ENCODE measurements at places on chromosomes 5 and 9. TPM values are rescaled to one million over a fixed set of nuclear protein-coding genes. Genes with fewer than 3 reads are reported as not detected.

ANP32B gene
- total RNA-seq, result 21.9 TPM

CBY3 gene
- not detected for total RNA-seq

AFAP1L1 gene
- 11.8 TPM for total RNA-seq

FYB1 gene
- not detected for total RNA-seq

WDR38 gene
- not detected for total RNA-seq

ARID3C gene
- not detected for total RNA-seq

PCA3 gene
- total RNA-seq, result not detected

ZFP37 gene
- total RNA-seq, result 1.5 TPM

PCDHA9 gene
- not detected for total RNA-seq

TMC1 gene
- not detected for total RNA-seq

SOX30 gene
- total RNA-seq, result 0.15 TPM

TRMT10B gene
- total RNA-seq, result 2.2 TPM

C7 gene
- total RNA-seq, result 3.0 TPM

CDH12 gene
- total RNA-seq, result not detected

PHF24 gene
- total RNA-seq, result 0.74 TPM

PCDHGA9 gene
- 1.9 TPM for total RNA-seq

LCN1 gene
- total RNA-seq, result not detected

SUSD3 gene
- 5.6 TPM for total RNA-seq

QRFP gene
- total RNA-seq, result not detected

ROPN1L gene
- total RNA-seq, result 0.45 TPM

IL13 gene
- total RNA-seq, result not detected

IDNK gene
- 3.0 TPM for total RNA-seq

TMEM174 gene
- total RNA-seq, result not detected

FAM153A gene
- not detected for total RNA-seq

ADCY2 gene
- total RNA-seq, result not detected

CAMLG gene
- total RNA-seq, result 32.9 TPM

CCL27 gene
- total RNA-seq, result not detected

POU5F2 gene
- total RNA-seq, result under 0.01 TPM

SLC4A9 gene
- not detected for total RNA-seq

PCDHB6 gene
- total RNA-seq, result not detected

SLC6A19 gene
- total RNA-seq, result not detected

NMUR2 gene
- not detected for total RNA-seq

Data from bronchus fibroblast of lung (primary cell).